Nucleus accumbens (tissue), 56 donors: ENCODE measurements at places on chromosomes 2 and 18.

DNA sequence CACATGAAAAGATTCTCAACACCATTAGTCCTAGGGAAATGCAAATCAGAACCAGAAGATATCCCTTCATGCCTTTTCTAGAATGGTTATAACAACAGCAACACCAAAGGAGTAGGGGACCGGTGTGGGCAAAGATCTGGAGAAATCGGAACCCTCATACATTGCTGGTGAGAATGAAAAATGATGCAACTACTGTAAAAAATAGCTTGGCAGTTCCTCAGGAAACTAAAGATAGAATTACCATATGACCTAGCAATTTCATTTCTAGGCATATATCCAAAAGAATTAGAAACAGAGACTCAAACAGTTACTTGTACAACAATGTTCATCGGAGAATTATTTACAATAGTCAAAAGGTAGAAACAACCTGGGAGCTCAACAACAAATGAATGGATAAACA is 29.2 kb upstream of the CDH7 start:
- DNase-seq, result no peak

GRCh38 chr2:160372585-160372984 is 121.0 kb downstream of the RBMS1 start:
- no peak for DNase-seq

DNA sequence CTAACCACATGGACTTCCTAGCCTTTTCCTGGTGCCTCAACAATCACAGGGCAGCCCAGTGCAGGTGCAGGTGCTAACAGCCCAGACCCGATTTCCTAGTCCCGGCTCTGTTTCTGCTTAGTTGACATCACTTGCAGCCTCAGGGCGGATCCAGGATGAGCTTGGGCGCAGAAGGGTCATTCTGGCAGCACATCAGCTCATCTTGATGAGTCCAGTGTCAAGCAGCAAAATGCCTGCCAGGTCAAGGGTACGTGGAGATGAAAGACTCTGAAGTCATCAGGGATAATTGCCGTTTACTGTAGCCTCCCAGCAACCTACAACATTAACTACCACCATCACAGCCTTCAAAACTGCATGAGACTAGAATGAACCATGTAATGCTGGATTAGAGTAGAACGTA is 39.4 kb upstream of the EFHD1 start:
- DNase-seq, result no peak

DNA sequence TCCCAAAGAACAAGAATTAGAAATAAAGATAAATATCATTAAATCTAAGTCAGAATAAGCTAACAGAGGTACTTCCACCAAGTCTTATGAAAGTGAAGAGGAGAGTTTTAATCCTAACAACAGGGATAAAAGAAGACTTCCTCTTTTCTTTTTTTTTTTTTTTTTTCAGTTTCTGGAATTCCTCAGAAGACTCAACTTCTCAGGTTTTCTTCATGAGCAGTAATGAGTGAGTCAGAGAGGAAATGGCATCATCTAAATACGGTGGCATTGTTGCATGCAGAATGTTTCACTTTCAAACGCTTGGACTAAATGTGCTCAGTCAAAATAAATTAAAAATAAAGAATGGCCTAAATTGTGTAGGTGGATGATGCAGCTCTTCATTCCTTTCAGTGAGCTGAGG is 45.6 kb upstream of the ARHGAP15 start:
- no peak for DNase-seq

DNA sequence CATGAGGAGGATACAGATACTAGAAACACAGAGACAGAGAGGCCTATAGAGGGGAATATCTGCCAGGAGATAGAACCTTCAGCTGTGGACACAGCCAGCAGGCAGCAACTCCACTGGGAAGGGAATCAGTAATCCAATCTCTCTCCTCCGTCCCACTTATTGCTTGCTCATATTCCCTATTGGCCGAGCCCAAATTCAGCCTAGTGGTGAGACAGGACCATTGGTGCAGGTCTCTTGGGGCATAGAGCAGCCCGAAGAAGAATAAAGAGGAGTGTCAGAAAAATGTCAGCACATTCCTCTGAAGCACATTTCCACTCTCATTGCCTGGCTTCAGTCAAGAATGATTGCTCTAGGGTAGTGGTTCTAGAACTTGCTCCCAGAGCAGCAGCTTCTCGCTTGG is 1091.5 kb upstream of the GYPC start:
- DNase-seq, result no peak

DNA sequence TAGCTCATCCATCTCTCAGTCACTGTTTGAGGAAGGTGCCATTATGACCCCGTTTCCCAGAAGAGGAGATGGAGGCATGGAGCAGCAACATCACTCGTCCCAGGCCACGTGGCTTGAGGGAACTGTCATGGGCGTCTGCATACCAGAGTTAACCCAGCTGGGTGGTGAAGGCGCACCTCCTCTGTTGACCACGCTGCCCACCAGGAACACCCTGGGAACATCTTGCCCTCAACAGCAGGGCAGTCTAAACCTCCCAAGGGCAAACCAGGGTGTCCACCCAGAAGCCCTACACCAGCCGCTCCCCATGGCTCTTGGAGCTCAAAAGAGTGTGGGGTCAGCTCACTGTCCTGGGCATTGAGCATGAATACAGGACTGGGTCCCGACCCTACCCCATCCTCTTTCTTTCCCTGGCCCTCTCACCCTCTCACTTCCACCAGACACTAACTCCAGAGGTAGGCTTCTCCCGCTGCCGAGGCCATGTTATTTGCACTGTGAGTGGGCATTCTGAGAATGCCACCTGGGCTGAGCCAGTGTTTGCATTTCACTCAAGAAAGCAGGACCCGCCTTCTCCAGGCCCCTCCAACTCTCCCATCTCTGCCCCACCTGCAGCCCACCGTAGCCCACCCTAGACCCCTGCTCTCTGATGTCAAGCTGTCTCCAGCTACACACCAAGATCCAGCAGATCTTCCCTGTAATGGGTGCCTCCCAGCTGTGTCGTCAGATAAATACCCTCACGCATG is 259.6 kb downstream of the HDAC4 start:
- DNase-seq, result no peak

GRCh38 chr2:120289221-120289906 is 36.7 kb downstream of the RALB start:
- no peak for DNase-seq

DNA sequence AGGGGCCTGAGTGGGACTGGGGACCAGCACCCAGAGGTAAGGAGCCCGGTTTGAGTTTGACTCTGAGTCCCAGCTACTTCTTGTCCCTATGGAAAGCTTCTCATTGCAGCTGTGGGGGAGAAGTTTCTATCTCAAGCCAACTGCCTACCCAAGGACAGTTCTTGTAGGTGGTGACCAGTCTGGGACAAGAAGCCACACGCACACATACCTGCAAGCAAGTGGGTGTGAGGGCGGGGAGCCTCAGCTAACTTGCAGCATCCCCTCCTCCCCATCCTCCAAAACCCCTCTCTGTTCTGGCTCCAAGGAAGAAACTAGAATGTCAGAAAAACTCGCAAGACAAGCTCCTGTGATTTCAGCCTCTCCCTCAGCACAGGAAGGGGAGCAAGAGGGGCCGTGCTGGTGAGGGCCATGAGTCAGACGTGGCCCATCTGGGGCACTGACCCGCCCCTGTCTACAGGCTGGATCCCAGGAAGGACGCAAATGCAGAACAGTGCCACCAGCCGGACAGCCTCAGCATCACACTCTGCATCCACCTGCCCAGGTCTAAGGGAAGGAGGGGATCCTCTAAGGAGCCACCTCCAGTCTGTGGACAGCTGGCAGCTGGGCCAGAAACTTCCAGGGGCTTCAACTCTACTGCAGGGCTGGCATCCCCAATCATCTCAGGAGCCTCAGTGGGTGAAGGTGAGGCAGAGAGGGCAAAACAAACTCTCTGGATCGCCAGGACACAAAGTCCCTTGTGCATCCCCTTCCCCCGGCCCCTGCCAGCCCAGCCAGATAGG is 103.4 kb downstream of the TNS1 start:
- DNase-seq, result no peak

DNA sequence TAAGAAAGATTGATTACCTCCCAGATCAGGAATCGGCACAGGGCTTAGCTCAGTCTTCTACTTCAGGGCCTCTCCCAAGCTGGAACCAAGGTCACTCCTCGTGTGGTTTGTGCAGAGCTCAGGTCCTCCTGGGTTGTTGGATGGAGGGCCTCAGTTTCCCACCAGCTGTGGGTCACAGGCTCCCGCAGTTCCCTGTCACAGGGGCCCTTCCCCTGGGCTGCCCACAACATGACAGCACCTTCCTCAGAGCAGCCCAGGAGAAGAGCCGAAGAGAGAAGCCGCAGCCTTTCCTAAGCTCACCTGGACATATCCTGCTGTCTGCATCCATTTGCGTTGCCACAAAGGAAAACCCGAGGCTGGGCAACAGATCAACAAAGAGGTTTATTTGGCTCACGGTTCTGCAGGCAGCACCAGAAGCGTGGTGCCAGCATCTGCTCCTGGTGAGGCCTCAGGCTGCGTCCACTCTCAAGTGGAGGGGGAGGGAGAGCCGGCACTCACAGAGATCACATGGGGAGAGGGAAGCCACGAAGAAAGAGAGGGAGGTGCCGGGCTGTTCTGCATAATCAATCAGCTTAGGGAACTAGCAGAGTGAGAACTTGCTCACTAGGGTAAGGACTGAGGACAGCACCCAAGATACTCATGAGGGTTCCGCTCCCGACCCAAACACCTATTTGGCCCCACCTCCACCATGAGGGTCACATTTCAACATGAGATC is 13.0 kb upstream of the ALLC start:
- DNase-seq, result no peak

- DNase-seq, result no peak
Observed at GRCh38 chr2:113173542-113174375, at the start of gene PSD4. Gene PSD4, plus strand, starts transcription at chr2:113173971. Its CDS starts 8,486 bp downstream, at chr2:113182457.

DNA sequence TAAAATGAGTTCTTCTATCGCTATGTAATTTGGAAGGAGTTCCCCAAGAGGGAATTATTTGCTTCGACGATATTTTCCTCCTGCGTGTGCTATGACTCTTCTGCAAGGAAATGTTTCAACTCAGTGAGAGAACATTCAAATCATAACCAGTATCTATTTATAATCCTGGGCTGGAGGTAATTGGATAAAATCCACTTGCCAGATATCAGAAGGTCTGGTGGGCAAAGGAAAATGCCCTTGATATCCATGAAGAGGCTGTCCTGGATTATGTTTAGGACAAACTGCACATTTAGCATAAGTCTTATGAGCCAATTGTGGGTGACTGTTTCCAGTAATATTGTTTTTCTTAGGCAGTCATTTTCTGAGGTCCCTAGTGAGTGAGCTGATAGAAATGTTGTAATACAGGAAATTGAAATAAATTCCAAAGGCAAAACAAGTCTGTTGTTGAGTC is 17.7 kb downstream of the RPIA start:
- no peak for DNase-seq

- DNase-seq, result no peak
Observed at GRCh38 chr2:150706561-150706960, 219.1 kb upstream of the RND3 start.

DNA sequence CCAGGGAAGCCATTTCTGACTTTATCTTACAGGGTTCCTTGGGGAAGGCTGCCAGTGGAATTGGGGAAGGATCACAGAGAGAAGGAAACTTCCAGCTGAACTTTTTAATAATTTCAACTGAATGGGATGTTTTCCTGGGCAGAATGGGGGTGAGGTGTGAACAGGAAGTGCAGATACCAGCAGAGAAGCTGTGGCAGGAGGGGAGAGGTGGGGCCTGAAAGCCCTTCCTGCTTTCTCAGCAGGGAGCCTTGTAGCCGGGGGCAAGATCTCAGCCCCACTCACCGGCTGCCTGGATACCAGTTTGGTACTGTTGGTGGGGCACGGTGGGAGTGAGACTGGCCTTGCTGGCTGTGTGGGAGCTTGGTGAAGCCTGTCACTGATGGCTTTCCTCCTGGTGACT is 170.5 kb downstream of the ZBTB7C start:
- DNase-seq, result no peak

DNA sequence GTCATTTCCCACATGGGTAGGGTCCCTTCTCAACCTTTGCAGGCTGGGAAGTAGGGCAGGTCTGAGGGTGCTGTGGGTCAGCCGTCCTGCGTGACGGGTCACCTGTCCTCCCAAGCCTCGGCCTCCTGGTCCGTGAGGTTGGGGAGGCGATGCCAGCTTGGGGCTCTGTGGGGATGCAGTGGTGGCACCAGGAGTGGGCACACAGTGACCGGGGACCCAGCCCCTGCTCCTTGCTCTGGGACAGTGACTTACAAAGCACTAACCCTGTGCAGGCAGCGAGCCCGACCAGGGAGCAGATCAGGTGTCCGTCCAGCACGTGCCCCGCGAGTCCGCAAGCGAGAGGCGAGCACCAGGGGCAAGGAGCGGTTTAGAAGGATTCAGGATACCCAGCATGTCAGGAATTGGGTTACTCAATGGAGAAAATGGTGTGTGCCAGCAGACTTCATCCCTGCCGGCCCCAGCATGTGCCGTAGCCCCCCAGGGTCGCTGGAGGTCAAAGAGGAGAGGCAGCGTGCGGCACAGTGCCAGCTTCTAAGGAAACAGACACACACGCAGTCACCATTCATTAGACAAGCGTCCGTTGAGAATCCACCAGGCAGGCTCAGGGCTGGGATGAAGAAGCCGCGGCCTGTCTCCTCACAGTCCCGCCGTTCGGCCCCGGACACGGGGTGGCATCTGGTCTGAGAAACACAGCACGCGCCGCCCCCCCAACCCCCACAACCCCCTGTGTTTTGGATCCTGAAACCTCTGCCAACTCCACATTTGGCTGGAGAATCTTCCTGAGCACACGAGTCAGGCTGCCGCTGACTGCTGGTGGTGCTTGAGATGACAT is 11.7 kb downstream of the COLEC11 start:
- DNase-seq, result no peak

DNA sequence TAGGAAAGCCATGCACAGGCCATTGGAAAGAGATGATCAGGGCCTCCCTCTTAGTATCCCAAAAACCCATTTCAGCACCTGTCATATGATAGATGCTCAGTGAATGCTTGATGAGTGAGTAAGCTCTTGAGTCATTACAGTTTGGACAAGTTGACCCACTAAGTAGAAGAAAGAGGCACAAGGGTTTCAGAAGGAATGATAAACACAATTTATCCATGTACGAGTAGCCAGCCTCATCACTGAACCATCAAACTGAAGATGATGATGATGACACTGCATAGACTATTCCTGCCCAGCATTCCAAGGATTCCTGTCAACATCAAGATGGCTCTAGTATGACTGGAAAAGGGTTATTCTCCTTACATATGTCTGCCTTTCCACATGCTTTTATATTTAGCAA is 596.0 kb downstream of the BCL11A start:
- no peak for DNase-seq

GRCh38 chr2:17594533-17595401 is 54.3 kb downstream of the VSNL1 start:
- no peak for DNase-seq

DNA sequence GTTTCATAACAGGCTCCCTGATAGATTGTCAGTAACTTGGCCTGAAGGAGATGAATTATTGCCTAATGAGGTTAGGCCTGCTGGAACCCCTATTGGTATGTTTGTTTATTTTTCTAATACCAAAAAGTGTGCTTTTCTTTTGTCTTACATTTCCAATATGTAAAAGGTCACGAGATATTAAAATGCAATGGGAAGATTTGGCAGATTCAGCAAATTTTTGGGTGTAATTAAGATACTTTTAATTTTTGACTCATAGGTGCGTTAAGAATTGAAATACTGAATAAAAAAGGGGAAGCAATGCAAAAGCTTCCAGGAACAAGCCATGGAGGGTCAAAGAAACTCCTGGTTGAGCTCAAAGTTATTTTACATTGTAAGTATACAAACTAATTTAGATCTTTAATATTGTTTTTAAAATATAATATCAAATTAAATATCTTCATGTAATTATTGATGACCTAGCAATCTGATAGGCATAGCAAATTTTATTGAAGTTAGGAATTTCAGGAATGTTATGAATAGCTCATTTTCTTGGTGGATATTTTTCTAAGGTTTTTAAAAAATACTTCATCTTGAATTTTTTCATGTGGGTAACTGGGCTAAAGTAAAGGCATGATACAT is 52.1 kb downstream of the SMCHD1 start:
- no peak for DNase-seq
